ENCODE measurements at places on chromosomes 11 and 22.

GRCh38 chr11:3205261-3206155, 13.1 kb downstream of the MRGPRG start:
- DNase-seq: no peak

DNA sequence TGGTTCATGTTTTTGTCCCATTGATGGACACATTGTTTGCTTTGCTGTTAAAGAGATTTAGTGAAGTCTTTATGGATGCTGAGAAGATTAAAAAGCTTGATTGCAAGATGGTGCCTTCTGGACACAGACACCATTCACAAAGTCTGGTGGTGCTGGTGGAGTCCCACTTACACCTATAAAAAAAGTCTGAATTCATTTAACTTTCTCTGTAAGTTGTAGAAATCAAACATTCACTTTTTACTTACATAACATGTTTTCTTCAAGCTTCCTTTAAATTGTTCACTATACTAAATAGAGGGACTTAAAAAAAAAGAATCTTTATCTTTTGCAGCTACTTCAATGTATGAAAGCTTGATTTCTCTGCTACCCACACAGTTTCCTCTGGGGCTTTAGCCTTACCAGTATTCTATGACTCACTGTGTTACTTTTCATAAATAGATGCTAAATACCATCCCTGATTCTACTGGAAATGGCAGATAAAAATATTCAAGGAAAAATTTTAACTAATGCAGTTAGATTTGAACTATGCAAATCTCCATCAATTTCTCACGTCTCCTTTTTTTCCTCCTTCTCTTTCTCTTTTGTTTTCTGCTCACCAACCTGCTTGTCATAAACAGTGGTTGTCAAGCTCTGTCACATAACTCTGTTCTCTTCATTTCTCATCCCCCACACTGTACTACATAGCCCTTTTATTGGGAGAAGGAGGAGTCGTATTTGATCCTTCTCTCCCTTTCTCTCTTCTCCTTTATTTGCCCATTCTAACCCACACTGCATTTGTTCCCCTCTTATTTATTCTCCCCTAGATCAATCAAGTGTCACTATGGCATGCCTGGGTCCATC, 89.7 kb downstream of the FAM76B start:
- no peak for DNase-seq

GRCh38 chr22:31160328-31160978, 471 bp downstream of the RNF185 start:
- DNase-seq: peak; percentile 67

DNA sequence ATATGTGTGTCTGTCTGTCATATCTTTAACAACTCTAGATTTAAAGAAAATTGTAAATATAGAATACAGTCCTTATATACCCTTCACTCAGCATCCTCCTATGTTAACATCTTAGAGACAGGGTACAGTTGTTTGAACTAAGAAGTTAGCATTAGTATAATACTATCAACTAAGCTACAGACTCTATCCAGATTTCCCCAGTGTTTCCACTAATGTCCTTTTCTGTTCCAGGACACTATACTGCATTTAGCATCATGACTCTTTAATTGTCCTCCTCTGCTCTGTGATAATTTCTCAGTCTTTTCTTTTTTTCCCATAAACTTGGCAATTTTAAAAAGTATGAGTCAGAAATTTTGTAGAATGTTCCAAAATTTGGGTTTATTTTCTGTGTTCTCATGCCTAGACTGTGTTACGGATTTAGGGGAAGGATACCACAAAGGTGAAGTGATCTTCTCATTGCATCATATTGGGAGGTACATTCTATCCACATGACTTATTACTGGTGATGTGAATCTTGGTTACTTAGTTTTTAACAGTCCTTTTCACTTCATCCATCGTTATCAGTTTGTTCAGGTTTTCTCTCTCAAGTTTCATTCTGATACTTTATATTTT, 168.4 kb downstream of the SBF2 start:
- DNase-seq: no peak

- no peak for DNase-seq
These were observed 693 bp downstream of the NFAM1 start for GRCh38 chr22:42431401-42432019.
